ENCODE measurements at places on chromosomes 2 and 18.

DNA sequence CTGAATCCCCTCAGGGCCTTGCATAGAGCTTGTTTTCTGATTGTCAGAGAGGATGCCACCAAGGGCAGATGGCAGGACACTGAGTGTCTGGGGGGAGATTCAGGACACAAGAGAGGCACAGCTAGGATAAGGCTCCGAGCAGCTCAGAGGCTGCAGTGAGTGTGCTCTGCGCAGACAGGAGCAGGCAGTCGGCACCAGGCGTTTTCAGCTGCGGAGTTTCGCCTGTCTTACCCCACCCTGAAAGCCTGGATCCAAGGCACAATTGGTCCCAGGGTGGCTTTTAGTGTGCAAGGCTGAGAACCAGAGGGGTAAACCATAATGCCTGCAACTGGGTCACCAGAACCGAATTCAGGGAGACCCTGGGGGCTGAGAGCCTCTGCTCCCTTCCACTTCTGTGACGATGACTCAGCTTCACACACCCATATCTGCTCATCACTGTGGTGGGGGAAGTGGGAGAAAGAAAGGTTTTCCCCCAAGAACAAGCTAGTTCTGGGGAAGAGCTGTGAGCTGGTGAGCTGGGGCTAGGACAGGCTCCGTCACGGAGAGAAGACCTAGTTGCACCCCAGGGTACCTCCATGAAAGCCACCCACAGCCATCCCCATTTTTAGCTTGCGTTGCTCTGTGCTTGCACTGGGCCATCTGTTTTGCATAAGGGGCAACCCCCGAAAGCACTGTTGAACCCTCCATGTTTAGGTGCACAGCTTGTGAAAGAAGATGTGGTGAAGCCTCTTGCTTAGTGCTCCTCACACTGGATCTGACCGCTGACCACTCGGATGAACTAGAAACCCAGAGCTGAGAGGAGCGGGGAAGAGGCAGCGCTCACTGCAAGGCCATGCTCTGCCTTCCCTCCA is 173.7 kb downstream of the CELF4 start:
- no peak for DNase-seq

DNA sequence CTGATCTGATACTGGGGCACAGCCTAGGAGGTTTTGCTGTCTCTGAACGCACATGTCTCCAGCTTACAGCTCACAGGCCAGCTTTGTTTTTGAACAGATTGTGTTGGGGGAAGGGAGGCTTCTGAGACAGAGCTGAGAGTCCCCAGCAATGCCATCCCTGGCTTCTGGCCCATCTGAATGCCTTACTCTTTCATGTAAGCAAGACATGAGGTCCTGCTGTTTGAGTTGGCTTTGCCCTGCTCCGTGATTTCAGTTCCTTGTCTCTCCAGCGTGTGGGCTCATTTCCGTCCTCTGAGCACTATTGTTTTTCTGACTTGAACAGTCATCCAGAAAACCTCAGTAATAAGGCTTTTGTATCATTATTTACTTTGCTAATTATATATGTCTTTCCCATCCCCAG is 194.9 kb upstream of the TNP1 start:
- no peak for DNase-seq

- DNase-seq = peak; percentile 25
Observed at GRCh38 chr2:224401641-224402342, at the start of gene FAM124B. Gene FAM124B (minus strand): TSS chr2:224402107. CDS start chr2:224401768, 339 bp downstream.

DNA sequence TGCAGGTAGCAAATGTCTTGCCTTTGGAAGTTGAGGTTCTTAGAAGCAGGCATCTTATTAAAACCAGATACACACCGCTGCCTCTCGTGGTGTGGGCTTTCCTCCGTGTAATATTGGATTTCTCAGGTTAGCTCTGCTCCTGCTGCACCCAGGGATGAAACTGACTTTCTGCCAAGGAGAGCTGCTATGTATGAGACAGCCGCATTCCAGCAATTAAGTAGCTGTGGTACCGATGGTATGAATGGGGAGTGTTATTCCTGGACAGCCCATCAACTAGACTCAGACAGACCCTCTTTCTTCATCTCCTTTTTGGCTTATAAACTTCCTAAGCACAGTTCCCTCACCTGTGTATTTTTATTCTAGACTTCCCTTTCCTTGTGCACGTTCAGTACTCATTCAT is 6.8 kb upstream of the EHD3 start:
- no peak for DNase-seq

- DNase-seq = no peak
Observed at GRCh38 chr2:100248044-100248330, 74.3 kb downstream of the LONRF2 start.

DNA sequence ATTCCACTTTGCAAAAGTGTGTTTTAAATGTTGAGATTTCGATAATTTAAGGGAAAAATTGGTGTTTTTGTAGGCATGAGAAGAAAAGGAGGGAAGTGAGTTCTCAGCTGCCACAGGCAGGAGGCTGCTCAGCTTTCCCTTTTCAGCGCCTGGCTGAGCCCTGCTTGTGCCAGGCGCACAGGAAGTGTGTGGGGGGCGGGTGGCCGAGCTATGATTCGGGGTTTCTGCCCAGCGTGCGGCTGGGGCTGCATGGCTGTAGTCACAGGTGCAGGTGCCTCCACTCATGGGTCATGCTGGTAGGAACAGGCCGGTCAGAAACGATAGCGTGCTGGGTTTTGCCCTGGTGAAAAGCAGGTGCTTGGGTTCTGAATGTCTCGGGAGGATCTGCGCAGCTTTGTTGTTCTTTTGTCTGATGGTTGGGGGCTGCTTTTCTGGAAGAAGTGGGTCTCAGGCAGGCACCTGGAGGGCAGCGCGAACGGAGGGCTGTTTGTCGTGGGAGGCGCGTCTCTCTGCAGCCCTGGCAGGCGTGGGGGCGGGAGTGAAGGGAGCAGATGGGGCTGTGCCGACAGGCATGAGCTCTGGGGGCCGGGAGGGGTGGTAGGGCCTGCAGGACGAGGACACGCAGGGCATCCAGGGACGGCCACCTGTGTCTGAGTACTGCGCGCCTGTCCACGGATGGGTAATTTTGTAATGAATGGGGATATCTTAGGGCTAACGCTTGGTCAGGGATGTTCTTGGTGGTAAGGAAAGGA is 2.1 kb downstream of the KCNG2 start:
- no peak for DNase-seq

DNA sequence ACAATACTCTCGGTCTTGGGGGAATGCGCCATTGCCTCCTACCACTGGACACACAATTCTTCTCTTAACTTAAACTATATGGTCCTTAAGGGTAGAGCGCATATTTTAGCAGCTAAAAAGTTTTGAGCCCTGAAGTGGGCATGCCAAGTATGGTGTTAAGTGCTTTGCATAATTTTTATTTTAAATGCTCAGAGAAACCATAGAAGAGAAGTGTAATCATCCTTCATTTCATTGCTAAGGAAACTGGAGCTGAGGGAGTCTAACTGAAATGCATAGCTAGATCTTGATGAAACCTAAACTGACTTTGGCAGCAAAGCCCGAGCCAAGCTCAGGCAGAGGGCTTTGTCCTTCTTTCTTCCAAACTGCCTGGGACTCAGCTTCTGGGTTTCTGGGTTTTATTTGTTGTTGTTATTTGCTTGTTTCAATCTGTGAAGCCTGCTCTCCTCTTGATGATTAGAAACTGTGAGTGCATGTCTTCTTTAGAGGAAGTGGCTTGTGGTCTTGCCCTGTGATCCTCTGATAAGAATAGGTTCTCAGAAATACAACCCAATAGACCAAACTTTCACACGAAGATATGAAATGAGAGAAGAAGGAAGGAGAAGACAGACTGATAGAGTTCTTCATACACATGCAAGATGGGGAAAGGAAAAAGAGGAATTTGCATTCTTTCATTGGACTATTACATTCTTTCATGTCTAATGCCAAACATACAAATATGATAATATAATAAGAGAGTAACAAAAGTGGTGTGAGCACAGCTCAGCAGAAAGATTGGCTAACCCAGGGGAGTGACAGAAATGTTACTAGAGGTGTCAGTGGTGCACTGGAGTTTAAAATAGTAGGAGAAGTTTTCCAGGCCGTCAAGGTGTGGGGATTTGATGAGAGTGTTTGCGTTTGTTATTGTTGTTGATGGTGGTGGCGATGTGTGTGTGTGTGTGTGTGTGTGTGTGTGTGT is 7.5 kb upstream of the RNF144A start:
- no peak for DNase-seq

GRCh38 chr18:40109252-40110049 is 1845.6 kb upstream of the PIK3C3 start:
- no peak for DNase-seq

- no peak for DNase-seq
Observed at GRCh38 chr2:7539077-7539476, 621.9 kb downstream of the RNF144A start.

DNA sequence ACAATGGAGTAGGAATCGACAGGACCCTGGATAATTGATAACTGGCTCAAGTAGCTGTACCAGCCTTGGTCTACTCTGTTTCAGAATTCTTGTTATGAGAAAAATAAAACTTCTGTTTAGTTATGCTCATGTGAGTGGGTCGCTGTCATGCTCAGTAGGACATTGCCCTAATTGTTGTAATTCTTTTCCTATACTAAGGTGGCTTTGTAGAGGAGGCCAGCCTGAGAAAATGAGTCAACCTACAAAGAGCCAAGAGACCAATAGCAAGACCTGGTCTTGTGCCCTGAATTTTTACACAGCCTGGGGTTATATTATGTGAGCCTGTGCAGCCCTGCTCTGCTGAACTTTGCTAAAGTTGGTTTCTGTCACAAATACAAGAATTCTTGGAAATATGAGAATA is 238.4 kb downstream of the MEIS1 start:
- DNase-seq = no peak

GRCh38 chr18:54358495-54359040 is 862 bp downstream of the C18orf54 start:
- peak; percentile 3 for DNase-seq

DNA sequence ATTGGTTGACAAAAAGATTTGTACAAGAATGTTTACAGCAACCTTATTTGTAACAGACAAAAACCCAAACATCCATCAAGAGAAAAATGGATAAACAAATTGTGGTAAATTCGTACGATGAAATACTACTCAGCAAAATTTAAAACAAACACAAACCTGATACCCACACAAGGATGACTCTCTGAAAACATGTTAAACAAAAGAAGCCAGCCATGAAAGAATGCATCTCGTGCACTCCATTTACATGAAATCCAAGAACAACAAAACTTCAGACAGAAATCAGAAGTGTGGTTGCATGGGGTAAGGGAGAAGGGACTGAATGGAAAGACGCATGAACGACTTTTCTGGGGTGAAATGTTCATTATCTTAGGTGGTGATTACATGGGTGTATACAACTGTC is 93.4 kb downstream of the SLC25A12 start:
- no peak for DNase-seq

- no peak for DNase-seq
Observed at GRCh38 chr18:10361660-10362059, 92.8 kb upstream of the APCDD1 start.
